ENCODE measurements at places on chromosomes 5 and 9.
A peak's percentile ranks its signal among the peaks of the same experiment; 100 is the strongest.

GRCh38 chr9:73640971-73641370 lies 489.3 kb downstream of the ANXA1 start:
- no peak for DNase-seq

- no peak for DNase-seq
Observed at GRCh38 chr5:122773619-122774018, 1.3 kb upstream of the SNX2 start.

DNA sequence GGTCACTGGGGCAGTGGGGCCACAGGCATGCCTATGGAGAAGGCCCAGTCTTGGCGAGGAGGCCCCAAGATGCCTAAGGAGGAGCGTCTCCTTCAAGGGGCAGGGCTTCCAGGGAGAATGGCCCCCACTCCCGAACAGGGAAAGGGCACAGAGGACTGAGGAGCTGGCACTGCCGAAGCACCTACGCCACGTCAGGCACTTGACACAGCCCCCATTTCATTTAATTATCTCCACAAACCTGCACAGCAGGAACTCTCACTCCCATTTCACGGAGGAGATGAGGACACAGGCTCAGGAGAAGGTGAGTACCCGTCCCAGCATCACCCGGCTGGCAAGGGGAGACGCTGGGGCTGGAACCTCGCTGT lies 26.0 kb downstream of the EGR1 start:
- no peak for DNase-seq

GRCh38 chr9:109857336-109857735 lies 77.3 kb downstream of the PALM2AKAP2 start:
- DNase-seq, result no peak

GRCh38 chr9:93549611-93550010 lies 26.8 kb upstream of the PHF2 start:
- DNase-seq, result no peak

DNA sequence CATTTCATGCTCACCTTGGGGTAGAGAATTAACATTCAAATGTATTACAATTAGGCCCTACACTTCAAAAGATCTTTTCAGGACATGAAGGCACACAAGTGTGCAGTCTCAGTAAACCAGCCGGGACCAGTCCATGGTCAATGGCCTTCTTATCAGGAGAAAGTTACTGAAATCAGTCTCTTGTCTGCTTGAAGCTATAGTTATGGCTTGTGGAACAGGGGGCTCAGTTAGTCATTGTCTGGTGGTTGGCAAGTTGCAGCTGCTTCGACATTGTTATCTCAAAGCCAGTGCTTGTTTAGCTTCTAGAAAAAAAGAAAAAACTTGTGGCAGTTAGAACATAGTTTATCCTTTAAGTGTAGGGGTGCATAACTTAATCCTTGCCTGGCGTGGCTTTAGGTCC lies 213.1 kb upstream of the ACO1 start:
- no peak for DNase-seq

- no peak for DNase-seq
Observed at GRCh38 chr5:58122157-58122556, 337.7 kb downstream of the PLK2 start.

DNA sequence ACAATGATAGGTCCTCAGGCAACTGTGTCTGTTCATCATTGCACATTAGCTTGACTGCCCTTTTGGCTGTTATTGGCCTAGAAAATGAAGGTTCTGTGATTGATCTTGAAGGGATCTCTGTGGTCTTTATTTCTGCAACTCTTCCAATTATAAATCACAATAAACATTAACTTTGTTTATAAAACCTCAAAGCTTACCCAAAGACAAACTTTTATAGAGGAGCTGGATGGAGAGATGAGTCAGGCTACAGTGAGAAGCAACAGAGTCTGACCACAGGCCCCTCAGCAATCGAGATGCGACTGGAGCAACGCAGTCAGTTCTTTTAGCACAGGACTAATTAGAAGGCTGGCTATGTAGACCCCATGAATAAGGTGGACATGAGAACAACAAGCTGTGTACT lies 5.3 kb downstream of the MACROH2A1 start:
- no peak for DNase-seq

GRCh38 chr5:160118349-160119141 lies 705 bp downstream of the PWWP2A start:
- DNase-seq, result peak; percentile 54

GRCh38 chr5:83474161-83474796 lies 2.7 kb downstream of the VCAN start:
- peak; percentile 63 for DNase-seq

GRCh38 chr5:176162198-176162597 lies 76.0 kb upstream of the SIMC1 start:
- no peak for DNase-seq

GRCh38 chr9:13513716-13514444 lies 234.4 kb upstream of the MPDZ start:
- peak; percentile 5 for DNase-seq

DNA sequence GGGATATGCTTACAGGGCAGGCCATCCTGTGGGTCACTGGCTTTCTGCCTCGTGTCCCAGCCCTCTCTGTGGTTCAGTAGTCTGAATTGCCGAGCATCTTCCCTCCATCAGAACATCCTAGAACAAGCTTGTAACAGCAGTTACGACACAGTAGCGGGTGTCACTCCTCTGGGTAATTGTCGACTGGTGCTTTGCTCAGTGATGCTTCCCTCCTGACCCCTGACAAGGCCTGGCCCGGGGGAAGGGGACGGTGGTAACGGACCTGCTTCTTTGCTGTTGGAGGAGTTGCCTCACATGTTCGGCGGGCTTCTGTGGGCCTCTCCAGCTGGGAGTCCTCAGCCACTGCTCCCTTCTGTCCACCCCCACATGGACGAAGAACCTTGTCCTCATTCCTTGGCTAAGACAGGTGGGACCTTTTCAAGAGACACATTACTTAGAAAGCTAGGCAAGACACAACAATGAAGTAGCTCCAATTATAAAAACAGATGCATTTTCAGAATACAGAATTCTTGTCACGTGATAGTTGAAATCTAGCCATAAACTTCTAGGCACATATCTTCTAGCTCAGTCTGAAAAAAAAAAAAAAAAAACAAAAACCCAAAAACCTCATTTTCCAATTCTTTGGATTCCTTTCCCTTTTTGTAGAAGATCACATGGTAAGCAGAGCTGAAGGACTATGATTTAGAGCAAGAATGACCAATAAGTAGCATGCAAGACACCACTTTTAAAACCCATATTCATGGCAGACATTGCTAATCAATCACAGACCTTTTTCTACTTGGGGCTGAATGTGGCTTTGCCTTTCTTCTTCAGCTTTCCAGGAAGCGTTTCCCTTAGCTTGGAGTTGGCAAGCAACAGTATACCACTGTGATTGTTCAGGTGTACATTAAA lies 25.0 kb downstream of the HMCN2 start:
- no peak for DNase-seq

- DNase-seq, result no peak
Observed at GRCh38 chr9:93308158-93308602, 124.2 kb downstream of the WNK2 start.
